ENCODE measurements at places on chromosomes 6 and 20.

- no peak for DNase-seq
These were observed 185.1 kb downstream of the COL19A1 start for GRCh38 chr6:70051197-70052124.

DNA sequence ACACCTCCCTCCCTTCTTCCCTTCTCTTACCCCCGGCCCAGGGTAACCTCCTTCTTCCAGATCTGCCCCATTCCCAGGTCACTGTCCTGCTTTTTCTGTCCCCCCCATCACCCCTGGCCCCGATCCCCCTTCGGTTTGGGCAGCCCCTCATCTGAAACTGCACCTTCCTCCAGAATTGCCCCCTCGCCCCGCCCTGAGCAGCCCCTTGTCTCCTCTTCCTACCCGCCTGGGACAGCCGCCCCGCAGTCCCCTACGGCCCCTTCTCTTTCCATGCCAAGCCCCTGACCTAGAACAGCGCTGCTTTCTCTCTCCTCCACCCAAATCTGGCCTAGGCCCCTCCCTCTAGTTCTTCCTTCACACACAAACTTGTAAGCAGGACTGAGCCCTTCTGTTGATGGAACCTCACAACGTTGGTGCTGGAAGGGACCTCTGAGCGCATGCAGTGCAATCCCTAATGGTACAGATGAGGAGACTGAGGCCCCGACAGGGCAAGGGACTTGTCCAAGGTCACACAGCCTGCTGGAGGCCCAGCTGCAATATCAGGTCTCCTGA is 630 bp downstream of the PPP2R5D start:
- no peak for DNase-seq

DNA sequence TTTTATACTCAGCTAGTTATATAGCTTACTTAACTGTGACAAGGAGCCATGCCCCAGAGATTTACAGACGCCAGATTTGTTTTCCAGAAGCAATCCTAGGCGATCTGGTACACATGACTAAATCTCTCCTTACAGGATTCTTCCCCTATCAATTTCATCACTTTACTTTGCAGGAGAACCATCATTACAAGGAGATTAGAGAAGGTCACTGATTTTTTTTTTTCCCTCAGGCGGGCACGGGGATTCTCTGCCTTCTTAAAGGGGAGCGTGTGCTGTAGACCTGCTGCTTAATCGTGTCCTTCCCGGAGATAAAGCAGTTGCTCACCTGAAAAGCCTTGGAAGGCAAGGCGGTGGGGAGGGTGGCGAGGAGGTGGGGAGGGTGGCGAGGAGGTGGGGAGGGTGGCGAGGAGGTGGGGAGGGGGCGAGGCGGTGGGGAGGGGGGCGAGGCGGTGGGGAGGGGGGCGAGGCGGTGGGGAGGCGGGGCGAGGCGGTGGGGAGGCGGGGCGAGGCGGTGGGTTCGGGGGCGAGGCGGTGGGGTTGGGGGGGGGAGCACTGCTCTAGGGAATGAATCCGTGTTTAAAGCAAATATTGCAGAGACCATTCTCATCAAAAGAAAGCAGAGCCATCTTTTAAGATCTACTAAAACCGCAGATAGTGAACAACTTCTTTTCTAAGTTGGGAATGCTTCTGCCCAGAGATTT is 14.3 kb upstream of the MRAP2 start:
- DNase-seq = no peak

GRCh38 chr6:55578537-55579363 is at the start of gene HMGCLL1:
Gene HMGCLL1, minus strand, starts transcription at chr6:55579192. Its CDS starts 137 bp downstream, at chr6:55579055.
- DNase-seq = no peak

DNA sequence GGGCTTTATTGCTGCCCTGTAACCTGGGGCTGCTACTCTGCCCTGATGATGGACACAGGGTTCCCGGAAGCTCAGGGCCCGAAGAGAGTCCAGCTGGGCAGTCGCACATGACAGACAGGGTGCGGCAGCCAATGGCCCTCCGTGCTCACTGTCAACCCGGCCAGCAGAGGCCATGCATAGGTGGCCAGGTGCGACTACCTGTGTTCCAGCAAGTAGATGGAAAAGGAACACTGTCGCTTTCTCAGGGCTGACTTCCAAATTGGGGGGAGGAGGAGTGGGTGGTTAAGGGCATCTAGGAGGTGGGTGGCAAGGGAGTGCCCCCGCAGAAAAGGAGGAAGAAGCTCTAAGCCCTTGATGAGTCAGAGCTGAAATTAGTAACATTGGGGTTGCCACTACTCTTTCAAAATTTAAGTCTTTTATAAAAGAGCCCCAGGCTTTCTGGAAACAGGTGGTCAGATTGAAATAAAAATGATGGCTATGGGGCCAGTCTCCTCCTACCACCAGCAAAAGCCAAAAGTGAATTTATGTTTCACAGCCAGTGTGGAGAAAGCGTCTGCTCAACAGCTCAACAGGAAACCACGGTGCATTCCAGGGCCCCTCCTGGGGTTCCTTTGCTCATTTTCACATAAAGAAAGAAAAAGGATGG is 2.3 kb upstream of the RAMACL start:
- no peak for DNase-seq

DNA sequence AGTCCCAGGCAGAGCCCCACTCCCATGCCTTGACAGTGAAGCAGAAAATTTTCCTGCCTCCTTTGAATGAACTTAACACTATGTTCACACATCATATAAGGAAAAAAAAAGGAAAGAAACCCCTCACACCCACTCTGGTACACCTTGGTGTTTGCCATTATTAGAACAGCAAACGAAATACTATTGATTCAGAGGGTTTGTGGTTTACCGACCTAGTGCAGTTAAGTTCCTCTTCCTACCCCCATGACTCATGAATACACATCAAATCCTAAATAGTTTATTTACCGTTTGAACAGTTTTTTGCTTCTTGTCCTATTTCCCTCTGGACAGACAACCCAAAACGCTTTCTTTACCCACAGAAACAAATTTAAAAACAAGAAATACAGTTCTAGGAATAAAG is 237.7 kb downstream of the FOXA2 start:
- no peak for DNase-seq
